ENCODE measurements at places on chromosomes 5 and 9.

- no peak for DNase-seq
Observed at GRCh38 chr5:138032028-138032571, 779 bp downstream of the FAM13B start.

- no peak for DNase-seq
Observed at GRCh38 chr5:44454002-44454401, 64.8 kb upstream of the FGF10 start.

GRCh38 chr5:171848486-171848885 is 62.9 kb downstream of the SMIM23 start:
- DNase-seq: no peak

GRCh38 chr5:120236360-120236759 is 227.7 kb upstream of the PRR16 start:
- no peak for DNase-seq

GRCh38 chr9:133160742-133161546 is 2.8 kb downstream of the GBGT1 start:
- DNase-seq: peak; percentile 69

GRCh38 chr9:121222524-121223171 is 21.0 kb upstream of the RAB14 start:
- peak; percentile 77 for DNase-seq
